Hepatic stellate cell (primary cell): ENCODE measurements at places on chromosomes 3 and 15.
A peak's percentile ranks its signal among the peaks of the same experiment; 100 is the strongest.

GRCh38 chr15:50627351-50628055, 59.1 kb downstream of the TRPM7 start:
- peak; percentile 28 for DNase-seq

GRCh38 chr15:92899601-92899947, 550 bp upstream of the CHD2 start:
- DNase-seq = no peak

GRCh38 chr15:29430831-29431230, 161.2 kb upstream of the NSMCE3 start:
- DNase-seq = no peak

- DNase-seq = no peak
Measured at GRCh38 chr3:56724676-56725075, 41.6 kb upstream of the TASOR start.

- no peak for DNase-seq
Measured at GRCh38 chr15:67955252-67955651, 98.9 kb upstream of the PIAS1 start.

DNA sequence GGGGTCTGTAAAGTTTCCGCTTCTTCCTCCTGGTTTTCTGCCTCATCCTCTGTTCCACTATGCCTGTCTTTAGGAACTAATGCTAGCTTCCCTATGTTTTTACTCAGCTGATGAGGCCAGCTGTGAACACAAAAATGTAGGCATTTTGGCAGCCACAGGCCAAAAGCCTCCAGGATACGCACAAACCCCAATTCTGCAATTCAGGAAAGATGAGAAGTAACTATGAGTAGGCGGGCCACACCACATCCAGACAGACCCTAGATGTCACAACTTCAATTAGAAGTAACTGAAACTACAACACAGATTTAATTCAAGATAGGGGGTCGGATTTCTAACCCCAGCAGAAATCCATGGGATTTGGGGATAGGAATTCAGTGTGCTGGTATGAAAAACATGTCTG, 11.9 kb downstream of the CA12 start:
- no peak for DNase-seq

- peak; percentile 91 for DNase-seq
Measured at GRCh38 chr3:40309418-40309924, at the start of gene EIF1B. TSS of gene EIF1B (plus strand) at chr3:40309707. CDS start at chr3:40309942, 235 bp downstream.

GRCh38 chr15:34853001-34853758, 57.8 kb upstream of the ACTC1 start:
- DNase-seq = no peak

GRCh38 chr3:36063992-36064391, 316.3 kb upstream of the STAC start:
- DNase-seq = no peak

GRCh38 chr3:184597829-184598573, 36.4 kb downstream of the EPHB3 start:
- DNase-seq = no peak

GRCh38 chr15:81293728-81294515, 30.0 kb downstream of the STARD5 start:
- no peak for DNase-seq

DNA sequence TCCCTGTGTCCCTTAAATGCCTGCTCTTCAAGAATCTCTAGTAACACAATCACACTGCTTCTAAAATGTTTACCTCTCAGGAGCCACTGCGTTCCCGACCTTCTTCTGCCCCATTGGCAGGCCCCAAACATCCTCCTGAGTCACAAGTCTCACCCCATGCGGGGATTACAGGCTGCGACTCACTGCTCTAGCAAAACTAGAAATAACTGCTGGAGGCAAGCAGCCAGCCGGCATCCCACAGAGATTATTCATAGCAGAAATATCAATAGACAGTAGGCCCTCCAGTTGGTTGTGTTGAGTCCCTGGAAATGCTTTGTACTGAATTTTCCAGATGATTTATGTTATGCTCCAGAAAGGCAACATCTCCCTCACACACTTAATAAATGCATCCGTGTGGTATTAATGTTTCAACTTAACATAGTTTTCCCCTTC, 64.8 kb downstream of the RFTN1 start:
- DNase-seq = peak; percentile 74

DNA sequence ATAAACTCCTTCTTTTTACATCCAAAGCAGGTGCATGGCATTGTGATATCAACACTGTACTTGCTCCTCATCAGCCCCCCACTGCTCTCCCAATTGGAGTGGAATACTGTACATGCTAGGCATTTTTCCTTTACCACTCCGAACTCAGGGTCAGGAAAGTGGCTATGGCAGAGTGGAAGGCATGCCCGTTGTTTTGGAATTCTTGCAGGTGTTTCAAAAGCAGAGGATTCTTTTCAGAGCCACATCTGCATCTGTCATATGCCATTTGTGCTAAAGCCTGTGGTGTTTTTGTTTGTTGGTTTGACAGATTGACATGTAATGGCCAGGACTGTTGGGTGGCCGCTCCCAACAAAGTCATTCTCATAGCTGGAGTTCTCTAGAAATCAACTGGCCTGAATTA, 41.7 kb downstream of the SOX2 start:
- DNase-seq = no peak

DNA sequence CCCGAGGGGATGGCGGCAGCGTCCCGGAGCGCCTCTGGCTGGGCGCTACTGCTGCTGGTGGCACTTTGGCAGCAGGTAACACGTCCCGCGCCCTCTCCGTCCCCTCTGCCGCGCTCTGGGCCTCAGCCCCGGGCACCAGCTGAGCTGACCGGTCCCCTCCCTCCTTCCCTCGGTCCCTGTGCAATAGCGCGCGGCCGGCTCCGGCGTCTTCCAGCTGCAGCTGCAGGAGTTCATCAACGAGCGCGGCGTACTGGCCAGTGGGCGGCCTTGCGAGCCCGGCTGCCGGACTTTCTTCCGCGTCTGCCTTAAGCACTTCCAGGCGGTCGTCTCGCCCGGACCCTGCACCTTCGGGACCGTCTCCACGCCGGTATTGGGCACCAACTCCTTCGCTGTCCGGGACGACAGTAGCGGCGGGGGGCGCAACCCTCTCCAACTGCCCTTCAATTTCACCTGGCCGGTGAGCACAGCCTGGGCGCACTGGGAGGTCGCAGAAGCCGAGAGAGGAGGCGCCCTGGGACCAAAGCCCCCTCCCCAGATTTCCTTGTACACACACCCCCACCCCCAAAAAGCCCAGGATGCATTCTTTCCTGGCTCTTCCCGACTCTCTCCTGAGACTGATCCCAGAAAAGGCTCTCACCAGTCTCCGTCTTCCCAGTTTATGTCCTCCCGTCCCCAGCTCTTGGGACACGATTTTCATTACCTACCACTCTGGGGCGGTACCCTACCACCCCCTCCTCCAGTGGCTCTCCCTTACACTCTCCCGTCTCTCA, 705 bp downstream of the DLL4 start:
- DNase-seq = peak; percentile 61

DNA sequence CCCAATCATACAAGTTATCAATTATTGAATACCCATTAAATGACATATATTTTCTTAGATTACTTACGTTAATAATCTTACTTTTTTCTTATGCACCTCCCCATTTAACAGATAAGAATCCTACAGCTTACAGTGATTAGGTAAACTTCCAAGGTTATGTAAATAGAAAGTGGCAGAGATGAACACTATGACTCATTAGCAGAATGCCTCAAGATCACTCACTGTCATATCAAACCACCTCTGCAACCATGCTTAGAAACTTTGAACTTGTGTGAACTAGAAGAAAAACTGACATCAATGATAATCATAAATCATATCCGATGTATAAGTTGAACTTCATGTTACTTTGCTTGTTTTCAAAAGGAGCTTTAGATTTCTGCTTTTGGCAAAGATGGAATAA, 911.6 kb upstream of the ARPP21 start:
- no peak for DNase-seq

DNA sequence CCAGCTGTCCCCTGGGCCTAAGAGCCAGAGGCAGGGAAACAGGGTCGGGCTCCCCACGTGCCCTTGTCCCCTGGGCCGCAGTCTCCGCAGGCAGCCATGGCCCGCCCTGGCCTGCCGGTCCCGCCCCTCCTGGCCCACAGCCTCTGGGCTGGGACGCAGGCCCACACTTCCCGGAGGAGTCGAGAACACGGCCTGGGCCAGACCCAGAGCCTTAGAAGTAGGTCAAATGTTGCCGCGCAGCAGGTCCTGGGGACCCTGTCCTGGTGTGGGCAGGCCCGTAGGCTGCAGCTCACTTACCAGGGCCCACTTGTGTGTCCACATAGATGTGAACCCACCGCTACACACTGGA, 4.3 kb upstream of the MYL3 start:
- DNase-seq = no peak

- DNase-seq = no peak
Measured at GRCh38 chr3:120081719-120082118, 12.5 kb downstream of the GSK3B start.

DNA sequence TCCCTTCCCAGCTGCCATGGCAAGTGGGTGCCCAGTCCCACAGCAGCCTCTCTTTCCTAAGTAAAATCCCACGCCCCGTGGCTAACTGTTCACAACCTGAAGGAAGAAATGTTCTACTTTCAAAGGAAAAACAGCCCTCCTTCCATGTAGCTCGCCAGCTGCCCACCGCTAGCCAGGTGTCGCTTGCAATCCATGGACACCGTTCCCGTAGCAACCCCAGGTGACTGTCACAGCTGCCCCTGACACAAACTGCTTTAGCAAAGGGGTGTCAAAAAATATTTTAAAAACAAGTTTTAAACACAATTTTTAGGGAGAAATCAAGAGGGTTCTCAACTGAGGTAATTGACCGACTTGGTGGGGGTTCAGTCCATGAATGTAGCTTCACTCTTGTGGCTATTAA, 21.0 kb upstream of the CGNL1 start:
- no peak for DNase-seq

- no peak for DNase-seq
Measured at GRCh38 chr3:57036952-57037351, 23.5 kb upstream of the SPATA12 start.

DNA sequence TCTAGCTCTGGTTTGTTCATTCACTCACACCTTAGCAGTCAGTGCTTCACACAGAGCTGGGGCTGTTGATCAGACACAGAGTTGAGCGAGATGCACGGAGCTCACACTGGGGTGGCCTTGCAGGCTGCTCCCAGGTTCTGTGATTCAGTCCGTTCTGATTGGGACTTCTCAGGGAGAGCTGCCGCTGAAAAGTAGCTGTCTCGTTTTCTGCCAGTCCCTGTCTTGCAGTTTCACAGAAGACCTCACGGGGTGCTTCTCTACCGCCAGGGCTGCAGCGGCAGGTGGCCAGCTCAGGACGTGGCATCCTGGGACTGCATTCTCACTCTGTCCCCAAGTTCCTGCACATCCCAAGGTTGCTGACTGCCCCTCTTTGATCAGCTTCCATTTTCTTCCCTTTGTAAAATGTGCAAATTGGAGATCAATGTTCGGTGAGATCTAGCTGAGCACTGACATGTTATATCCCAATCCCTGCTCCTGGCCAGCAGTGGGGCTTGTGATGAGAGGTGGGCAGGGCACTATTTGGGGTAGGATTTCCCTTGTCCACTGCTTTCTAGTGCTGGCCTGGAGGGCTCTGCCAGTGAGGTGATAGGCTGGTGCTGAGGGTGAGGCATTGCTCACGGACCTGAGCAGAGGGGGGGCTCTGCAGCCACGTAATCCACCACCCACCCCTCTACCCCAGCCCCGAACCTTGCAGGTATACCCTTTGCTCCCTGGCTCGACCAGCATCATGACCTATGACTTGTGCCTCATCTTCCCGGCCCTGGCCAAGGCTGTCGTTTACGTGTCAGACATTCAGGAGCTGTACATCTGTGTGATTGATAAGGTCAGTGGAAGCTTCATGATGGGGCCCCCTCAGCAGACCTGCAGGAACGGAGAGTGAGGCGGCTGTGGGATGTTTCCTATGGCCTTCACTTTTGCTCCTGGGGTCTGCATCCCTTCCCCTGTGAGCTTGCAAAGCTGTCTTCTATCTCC, 5.3 kb upstream of the TXNRD3 start:
- no peak for DNase-seq

DNA sequence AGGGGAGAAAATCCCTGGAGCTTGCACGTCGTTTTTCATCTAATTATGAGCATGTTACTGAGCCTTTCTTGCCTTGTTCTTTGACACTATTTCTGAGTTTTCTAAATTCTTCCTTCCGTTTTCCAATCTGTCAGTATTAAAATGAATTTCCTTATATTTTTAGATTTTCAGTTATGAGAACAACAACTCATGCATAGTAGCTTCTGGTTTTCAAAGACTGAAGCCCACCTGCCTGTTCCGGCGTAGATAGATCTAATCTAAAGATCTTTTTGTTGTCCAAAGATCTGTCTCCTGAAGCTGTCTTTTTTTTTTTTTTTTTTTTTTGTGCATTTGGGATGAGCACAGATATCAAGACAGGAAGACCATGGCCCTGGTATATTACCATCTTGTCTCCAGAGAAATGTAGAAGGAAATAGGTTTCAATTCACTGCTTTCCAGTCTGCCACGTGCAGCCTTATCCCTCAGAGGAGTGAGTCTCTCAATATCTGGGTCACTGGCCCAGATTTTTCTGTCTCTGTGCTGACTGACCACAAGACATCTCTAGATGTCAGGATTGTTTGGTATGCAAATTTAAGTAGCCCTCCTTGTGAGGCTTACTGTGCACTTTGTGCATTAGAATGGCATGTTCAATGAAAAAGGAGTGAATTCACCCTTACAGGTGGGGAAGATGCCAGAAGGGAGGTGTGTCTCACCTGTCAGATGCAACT, 222.3 kb upstream of the TMC3 start:
- no peak for DNase-seq

GRCh38 chr15:47908950-47909670, 191.8 kb downstream of the SEMA6D start:
- no peak for DNase-seq

- no peak for DNase-seq
Measured at GRCh38 chr3:145313751-145314150, 847.2 kb downstream of the PLOD2 start.

DNA sequence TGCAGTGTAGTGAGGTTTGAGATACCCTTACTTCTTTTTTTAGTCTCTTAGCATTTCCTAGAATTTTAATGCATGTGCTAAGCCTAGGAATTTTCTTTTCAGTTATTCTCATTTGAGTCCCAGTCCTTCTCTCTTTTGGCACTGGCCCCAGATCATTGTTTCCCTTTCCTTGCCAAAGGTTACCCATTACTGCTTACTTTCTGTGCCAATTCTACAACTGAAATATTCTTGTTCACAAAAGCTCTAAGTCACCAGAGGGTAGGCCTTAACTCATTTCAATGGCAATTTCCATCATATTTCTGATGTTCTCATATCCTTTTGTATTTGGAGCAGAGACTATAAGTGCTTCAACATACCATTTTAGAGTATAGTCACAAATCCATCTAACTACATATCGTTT, 199.6 kb upstream of the CBLB start:
- no peak for DNase-seq

- DNase-seq = no peak
Measured at GRCh38 chr3:189954733-189955665, 165.7 kb downstream of the P3H2 start.

- DNase-seq = no peak
Measured at GRCh38 chr15:26443321-26443720, 329.5 kb downstream of the GABRB3 start.

GRCh38 chr3:58085616-58086015, 77.4 kb downstream of the FLNB start:
- no peak for DNase-seq

DNA sequence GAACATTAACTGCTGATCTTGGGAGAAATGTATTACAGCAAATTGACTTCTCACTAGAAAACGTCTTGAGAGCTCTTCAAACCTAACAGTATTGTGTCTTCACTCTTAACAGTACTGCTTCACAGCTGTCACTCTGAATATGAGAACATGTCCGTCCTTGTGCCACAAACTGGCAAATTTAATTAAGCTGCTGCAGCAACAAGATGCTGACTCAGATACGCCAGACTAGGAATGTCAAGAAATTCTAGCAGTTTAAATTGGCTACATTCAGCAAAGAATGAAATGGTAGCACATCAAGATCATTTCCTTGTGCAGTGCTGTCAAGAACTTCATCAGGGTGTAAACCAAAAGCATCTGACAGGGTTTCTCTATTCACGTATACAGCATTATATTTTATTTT, 7.6 kb downstream of the ICE2 start:
- no peak for DNase-seq
